CD4-positive, alpha-beta T cell treated with Interleukin-6 at 100 ng/mL for 8 hours (primary cell): ENCODE measurements at places on chromosomes 7 and 10.

DNA sequence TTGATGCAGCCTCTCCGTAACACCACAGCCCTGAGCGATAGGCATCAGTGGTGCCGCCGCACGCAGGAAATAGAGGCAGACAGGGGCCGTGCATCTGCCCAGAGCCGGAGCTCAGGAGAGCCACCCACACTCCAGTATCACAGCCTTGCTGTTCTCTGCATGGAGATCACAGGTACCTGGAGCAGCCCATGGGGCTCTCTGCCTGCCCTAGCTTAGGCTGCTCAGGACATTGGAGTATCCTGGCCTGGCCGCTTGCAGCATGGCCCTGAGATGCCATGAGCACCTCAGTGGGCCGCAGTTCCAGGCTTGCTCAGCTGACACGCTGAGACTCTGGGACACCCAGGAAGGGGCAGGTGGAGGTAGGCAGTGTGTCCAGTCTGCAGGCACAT, 47.0 kb downstream of the ELFN1 start:
- DNase-seq = no peak

GRCh38 chr7:80630608-80631405, 7.6 kb upstream of the CD36 start:
- DNase-seq = no peak

DNA sequence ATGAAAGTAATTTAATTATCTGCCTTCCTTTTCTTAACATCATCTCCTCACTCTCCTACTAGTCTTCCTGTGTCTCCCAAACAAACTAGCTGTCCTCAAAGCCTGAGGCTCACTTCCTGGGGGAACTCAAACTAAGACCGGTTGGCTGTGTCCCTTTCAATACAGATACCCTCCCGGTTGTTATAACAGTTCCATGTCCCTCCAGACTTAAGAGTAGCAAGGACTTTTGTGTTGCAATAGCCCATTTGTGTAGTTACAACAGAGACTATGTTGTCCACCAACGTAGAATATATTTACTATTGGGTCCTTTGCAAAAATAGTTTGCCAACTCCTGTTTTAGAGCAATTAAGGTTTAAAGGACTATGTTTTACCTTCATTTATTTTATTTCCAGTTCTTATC, 8.6 kb upstream of the TARP start:
- DNase-seq = no peak

DNA sequence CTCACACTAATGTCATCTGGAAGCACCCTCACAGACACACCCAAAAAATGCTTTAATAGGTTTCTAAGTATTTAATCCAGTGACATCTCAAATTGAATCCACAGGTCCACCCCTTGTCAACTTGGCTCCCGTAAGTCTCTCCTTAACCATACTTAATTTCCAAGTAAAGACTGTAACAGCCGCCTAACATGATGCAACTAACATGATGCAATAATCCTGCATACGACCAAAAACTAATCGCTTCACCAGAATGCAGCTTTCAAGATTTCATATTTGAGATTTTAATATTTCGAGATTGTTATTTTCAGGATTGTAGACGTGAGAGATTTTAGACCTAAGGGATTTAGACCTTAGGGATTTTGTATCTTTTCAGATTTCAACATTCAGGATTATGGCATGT, 3.7 kb upstream of the HDAC9 start:
- DNase-seq = no peak

GRCh38 chr10:89235073-89235798, 16.3 kb downstream of the LIPA start:
- DNase-seq = no peak

DNA sequence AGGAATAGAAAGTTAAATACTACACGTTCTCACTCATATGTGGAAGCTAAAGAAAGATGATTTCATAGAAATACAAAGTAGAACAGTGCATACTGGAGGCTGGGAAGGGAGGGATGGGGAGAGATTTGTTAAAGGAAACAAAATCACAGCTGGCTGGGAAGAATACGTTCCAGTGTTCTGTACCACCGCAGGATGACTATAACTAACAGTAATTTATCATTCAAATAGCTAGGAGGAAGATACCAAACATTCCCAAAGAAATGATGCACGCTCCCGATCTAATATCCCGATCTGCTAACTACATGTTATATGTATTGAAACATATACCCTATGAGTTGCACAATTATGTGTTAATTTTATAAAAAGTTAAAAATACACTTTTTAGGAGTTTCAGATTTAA, 162.3 kb downstream of the ZMYND11 start:
- DNase-seq = no peak

- peak; percentile 83 for DNase-seq
These were observed 45.7 kb downstream of the IKZF1 start for GRCh38 chr7:50349963-50350944.

- DNase-seq = no peak
These were observed 14.0 kb upstream of the AKR1E2 start for GRCh38 chr10:4812046-4812445.

GRCh38 chr10:451021-451471, 238.4 kb downstream of the DIP2C start:
- peak; percentile 80 for DNase-seq

GRCh38 chr7:30140456-30140855, 5.7 kb downstream of the MTURN start:
- DNase-seq = no peak
